Pons (tissue), 1 donor: ENCODE measurements at places on chromosomes 7 and 10.

- DNase-seq, result no peak
These were observed 332.9 kb downstream of the PTEN start for GRCh38 chr10:88196291-88196690.

- no peak for DNase-seq
These were observed 131.0 kb upstream of the ZNF804B start for GRCh38 chr7:88628363-88629085.

GRCh38 chr10:60869652-60870415 is 74.2 kb downstream of the RHOBTB1 start:
- DNase-seq, result no peak

- DNase-seq, result no peak
These were observed 82.6 kb downstream of the DNMBP start for GRCh38 chr10:99926925-99927720.

DNA sequence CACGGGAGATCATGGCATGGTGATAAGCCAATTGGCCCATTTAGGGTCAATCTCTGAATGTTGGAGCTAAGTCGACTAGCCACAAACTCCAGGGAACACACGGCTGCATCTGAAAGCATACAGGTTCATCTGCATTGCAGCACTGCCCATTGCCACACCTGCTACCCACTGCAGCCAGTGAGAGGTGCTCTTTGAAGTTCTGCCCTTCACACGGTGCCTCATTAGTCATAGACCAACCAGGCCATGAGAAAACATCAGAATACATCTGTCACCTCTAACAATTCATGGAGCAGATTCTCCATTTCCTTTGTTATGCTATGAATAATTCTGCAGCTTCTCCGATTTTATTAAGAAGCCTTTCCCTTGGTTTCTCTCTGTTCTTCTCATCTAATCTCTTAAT is 65.7 kb upstream of the FAM204A start:
- DNase-seq, result no peak

- DNase-seq, result no peak
These were observed 17.4 kb downstream of the ZNRF2 start for GRCh38 chr7:30301751-30302150.

DNA sequence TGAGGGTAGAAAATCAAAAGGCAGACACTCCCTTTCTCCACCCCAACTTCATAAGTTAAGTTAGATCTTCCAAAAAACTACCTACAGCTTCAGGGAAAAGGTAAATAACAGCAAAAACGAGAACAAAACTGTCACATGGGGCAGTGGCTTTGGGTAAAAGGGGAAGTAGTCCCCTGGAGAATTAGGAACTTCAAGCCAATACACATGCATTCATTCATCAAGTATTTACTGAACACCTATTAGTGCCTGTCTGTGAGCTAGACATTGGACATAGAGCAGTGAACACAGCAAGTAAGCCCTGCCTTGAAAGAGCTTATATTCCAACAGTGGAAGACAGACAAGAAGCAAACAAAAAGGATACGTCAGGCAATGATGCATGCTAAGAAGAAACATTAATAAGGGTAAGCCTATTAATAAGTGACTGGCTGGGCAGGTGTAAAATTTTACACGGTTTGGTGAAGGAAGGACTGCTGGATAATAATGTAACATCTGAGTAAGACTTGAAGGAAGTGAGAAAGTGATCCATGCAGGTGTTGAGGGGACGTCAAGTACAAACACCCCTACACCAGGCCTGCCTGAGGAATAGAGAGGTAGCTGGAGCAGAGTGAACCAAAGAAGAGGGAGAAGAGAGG is 69.6 kb upstream of the RAPGEF5 start:
- DNase-seq, result no peak

DNA sequence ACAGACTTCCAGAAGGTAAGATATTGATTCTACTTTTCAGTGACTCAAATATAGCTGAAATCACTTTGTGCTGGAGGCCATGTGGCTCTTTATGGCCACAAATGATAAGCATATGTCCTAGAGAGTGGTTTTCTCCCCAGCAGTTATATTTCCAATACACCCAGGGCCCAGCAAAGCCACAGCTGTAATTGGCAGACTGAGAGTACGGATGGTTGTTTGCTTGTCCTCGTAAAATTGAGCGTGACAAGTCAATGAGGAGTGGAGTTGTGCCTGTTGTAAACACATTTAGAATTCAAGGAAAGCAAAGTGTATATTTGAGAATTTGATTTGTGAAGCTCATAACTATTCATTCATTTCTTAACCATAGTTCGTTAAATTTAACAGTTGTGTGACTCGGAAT is 201.8 kb downstream of the LHFPL3 start:
- DNase-seq, result no peak

- no peak for DNase-seq
These were observed 9.1 kb downstream of the PRKG1 start for GRCh38 chr10:51083356-51083853.

- peak; percentile 64 for DNase-seq
These were observed 19.9 kb upstream of the MAP3K8 start for GRCh38 chr10:30413996-30414576.

DNA sequence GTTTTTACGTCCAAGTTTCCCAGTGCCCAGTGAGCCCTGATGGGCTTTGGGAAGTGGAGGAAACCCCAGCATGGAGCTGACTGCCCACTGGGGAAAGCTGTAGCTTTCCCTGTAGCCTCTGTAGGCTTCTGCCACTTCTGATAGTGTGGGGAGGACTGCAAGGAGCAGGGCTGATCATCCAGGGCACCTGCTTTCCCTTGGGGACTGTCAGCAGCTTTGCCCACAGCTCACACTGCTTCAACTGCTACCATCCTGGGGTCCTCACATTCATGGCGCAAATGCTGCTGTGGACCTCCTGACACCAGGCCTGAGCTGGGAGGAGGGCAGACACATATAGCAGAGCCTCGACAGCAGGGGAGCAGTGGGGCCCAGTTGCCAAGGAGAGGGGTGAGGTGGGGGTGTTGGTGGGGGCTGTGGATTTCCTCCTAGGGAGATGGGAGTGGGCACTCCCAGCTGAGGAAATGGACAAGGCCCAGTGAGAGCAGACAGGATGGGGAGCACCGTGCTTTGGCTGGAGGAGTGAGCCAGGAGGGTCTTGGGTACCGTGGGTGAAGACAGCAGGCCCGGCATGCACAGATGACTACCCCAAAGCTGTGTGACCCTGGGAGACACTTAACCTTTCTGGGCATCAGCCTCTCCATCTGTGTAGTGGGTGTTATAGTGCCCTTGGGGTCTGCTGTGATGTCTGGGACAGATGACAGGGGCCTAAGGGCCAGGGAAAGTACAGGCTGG is 16.2 kb downstream of the RAMP3 start:
- DNase-seq, result no peak

GRCh38 chr10:120431251-120431651 is 25.8 kb upstream of the PLPP4 start:
- DNase-seq, result no peak

DNA sequence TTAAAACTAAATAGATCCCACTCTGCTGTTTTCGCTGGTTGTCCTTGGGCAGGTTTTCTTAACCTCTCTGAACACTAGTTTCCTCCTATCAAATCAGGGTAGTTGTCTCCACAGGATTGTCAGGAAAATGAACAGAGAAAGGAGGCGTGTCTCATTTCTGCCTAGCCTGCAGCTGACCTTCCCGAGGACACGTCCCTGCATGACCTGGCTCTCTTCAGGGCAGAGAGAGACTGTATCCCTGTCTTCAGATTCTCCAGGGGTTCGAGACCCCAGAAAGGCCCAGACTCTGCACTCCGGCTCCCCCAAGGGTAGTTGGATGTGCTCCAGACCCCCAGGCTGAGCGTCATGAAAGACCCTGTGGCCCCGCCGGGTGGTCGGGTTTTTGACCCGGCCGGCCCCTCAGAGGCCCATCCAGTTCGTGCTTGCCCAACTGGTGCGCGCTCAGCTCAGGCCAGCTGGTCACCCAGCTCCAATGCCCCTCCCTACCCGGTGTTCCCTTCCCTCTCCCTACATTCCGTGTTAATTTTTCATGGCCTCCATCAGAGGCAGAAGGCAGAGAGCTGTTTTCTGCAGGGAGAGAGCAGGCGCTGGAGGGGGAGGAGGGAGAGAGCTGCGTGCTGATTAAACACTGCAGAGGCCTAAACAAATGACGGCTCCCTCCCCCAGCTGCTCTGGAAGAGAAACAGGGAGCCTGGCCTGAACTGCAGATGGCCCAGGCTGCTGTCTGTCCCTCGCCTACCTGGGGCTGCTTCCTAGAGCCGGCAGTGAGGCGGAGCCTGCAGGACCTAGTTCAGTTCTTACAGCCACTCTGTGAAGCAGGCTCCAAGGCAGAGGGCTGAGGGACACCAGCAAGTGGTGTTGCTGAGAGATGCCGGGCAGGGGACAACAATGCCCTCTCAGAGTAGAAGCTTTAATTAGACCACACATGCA is 86.2 kb upstream of the PPIF start:
- peak; percentile 76 for DNase-seq

DNA sequence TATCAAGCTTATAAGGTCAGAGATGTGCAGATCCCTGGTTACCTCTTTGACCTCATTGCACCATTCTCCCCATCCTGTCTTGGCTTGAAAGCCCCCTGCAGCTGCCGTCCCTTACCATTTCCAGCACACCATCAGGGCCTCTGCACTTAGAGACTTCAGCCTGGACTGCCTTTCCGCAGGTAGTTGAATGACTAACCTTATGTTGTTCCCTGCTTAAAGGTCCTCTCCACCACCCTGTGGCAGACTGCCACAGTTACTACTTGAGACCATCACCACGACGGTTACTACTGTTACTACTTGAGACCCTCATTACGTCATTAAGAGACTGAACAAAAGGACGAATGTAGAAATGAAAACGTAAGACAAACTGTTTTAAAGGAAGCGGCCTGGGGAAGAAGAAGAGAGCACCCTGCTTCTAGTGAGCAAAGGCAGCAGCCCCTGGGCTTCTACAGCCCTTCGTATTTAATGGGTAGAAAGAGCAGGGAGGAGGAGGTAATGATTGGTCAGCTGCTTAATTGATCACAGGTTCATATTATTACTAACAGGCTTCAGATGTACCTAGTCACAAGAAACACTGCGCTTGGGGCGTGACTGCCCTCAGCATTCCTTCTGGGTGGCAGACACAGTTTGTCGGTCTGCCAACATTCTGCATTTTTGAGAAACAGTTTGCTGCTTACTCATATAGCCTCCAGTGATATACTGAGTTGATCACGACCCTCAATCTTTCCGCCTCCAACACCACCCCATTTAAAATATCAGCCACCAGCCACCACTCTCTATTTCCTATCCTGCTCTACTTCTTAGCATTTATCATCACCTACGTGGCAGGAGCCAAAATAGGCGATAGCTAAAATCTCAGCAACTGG is 74.1 kb upstream of the PARD3 start:
- no peak for DNase-seq

DNA sequence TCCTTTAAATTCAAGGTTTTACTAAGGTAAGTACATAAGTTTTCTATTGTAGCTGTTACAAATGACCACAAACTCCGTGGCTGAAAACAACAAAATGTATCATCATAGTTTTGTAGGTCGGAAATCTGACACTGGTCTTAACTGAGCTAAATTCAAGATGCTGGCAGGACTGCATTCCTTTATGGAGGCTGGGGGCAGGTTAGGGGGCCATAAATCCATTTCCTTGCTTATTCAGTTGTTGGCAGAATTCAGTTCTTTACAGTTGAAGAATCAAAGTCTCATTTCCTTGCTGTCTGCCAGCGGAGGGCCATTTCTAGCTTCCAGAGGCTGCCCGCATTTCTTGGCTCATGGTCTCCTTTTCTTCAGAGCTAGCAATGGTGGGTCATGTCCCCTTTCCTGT is 11.2 kb upstream of the PRR15 start:
- no peak for DNase-seq

GRCh38 chr10:14528450-14528849 is 197.7 kb upstream of the FRMD4A start:
- DNase-seq, result no peak

- peak; percentile 14 for DNase-seq
These were observed 140.0 kb downstream of the ITGB8 start for GRCh38 chr7:20470726-20471125.

DNA sequence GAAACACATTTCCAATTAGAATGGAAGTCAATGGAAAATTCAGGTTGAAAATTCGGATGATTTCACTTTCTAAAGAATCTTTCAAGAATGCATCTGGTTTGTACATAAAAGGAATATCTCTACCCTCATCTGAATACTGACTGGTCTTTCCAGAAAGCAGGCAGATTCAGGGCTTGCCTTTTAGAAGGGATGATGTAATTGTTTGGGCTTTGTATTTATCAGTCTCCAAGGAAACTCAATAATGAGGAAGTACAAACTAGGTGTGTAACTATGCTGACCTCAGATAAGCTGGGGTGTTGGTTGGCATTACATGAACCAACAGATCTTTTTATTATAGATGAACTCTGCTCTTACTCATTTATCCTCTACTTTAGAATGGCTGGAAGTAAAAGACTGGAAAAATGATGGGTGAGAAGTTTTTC is 24.1 kb downstream of the PDLIM1 start:
- no peak for DNase-seq

- peak; percentile 51 for DNase-seq
These were observed 220.2 kb downstream of the JAZF1 start for GRCh38 chr7:27960415-27960814.

GRCh38 chr7:41139789-41140188 is 563.1 kb downstream of the INHBA start:
- no peak for DNase-seq

- peak; percentile 31 for DNase-seq
These were observed 6.3 kb downstream of the IFT22 start for GRCh38 chr7:101315336-101315735.

DNA sequence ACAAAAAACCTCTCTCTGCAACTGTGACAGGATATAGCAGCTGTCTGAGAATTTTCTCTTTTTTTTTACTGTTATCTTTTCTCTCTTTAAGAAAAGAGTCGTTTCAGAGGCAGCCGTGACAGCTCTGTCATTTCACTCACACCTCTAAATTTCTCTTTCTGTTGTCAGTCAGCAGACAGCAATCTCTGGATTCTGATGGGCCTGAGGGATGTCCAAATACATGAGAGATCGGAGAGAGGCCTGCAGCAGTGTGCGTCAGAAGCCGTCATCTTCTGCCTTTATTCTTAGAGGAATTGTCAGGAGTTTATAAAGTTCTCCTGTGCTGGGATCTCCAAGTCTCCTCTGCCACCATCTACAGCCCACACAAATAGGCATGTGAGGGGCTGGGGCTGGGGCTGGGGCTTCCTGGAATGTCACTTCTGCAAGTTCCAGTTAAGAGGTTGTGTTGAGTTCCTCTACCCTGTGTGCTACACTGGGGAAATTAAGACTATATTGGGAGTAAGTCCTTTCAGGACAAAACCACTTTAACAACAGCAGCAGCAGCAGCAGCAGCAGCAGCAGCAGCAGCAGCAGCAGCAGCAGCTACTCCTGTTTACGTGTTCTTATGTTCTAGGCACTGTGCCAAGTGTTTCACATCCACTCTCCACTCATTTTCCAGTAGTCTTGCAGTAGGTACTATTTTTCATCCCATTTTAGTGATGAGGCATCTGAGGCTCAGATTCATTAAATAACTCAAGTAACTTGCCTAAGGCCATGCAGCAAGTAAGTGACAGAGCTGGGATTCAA is 541.3 kb downstream of the LRMDA start:
- DNase-seq, result no peak
